HS-27A (cell line): ENCODE measurements at places on chromosomes 7 and 10.

DNA sequence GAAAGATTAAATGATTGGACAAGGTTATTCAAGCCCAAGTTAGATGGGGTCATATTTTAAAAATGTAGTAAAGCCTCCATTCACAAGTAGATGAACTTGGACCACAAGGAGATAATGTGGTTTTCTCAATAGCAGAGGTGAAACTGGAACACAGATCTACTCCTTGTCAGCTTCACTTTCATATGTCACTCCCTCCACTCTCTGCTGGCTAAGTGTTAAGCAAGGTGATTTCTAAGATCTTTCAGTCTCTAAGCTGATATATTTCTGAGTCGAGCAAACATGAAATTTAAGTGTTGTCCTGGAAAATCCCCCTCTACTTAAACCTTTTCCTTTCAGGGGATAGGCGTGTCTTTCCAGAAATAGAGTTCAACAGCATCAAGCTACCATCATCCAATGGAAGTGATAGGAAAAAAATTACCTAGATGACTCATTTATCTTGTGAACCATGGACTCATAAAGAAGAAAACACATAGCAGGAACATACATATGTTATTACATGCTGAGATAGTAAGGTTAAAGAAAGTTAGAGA is 275.0 kb downstream of the PTEN start:
- DNase-seq = no peak

GRCh38 chr10:91036807-91037411 is 116.0 kb upstream of the ANKRD1 start:
- DNase-seq = no peak

DNA sequence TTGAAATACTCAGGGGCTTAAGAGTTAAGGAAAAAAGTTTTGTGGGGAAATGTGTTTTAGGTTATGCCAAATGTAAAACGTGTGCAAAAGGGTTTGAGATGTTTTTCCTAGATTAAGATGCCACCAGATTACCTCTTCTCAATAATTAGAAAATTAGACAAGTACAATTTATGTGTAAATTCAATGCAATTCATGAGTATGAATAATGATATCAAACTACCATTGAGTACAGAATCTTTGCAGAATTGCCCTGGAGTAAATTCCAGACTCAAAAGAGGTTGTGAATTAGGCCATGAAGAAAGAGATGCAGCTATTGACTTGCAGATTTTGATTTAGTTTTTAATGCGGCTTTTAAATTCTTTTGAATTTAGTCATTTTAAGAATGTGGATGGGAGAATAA is 159.4 kb upstream of the INHBA start:
- DNase-seq = no peak

DNA sequence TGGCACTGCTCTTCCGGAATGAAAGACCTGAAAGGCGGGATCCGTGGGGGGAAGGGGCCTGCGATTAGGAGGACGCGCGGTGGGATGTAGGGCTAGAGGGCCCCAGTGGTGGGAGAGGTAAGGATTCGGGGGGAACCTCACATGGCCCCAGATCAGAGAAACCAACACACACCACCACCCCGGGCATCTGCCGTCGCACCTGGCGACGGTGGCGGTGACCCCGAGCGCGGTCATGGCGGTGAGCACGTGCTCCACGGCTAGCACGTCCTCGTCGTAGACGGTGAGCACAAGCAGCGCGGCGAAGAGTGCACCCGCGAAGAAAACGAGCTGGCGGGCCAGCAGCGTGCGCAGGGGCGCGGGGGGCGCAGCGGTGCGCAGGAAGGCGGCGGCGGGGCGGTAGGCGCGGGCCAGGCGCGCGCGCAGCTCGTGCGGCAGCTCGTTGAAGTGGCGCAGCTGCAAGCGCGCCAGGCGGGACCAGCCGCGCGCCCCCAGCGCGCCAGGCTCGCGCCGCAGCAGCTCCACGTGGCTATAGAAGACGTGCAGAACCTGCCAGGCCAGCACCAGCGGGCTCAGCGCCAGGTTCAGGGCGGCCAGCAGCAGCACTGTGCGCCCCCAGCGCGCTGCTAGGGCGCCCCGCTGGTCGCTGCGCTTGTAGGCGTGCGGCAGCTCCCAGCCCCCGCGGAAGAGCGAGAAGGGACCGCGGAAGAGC is 5.7 kb downstream of the ATG9B start:
- no peak for DNase-seq

GRCh38 chr10:114370966-114371365 is 33.3 kb downstream of the AFAP1L2 start:
- no peak for DNase-seq

GRCh38 chr10:90984898-90985297 is 64.0 kb upstream of the ANKRD1 start:
- DNase-seq = no peak

- no peak for DNase-seq
Measured at GRCh38 chr7:1242256-1242605, 9.6 kb downstream of the UNCX start.

DNA sequence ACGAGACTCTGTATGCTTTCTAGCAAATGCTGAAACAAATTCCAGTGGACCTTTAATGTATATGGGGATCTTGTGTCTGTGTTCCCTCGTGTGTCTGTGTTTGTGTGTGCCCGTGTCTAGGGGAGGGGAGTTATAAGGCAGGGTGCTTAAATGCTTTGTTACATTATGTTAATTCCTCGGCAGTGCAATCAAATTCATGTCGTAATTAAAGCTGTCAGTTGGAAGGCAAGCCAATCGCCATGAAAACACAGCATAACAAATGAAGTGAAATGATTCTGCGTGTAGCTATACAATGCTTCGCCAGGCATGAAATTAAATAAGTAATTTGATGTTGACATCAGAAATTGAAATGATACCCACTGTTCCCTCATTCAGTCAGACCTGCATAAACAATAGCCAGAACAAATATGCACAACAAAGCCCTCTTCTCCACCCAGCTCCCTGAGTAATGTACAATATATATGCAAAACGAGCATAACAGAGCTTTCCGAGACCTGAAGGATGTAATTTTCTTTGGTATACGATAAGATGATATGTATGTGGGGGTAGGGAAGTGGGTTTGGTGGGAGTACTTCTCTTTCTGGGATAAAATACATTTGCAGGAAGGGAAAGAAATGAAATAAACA is 534.1 kb downstream of the AUTS2 start:
- no peak for DNase-seq

DNA sequence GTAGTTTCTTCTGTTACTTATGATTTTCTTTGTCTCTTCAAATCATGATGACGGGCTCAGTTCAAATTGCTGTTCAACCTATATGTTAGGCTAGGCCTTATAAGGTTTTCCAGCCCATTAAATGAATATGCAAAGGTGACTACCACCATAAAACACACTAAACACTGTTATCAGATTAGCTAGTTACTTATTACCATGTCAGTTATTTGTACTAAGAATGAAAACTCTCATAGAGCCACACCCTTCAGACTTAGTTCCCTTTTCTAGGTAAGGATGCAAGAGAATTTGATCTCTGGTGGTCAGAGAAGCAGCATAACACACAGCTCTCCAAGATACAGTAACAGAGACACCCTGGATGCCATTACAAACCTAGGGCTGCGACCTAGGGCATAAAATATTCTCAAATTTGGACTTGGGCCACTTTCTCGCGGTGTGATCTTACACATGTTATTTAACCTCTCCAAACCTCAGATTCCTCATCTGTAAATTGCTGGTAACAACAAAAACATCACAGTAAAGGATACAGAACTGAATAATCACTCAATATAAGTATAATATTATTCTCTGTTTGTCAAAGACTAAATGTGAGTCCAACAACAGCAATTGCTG is 35.6 kb downstream of the ANKMY2 start:
- no peak for DNase-seq

- peak; percentile 72 for DNase-seq
Measured at GRCh38 chr7:23105644-23106056, at the start of gene KLHL7. Gene KLHL7 (plus strand): TSS chr7:23105785. CDS start chr7:23106027, 242 bp downstream.

DNA sequence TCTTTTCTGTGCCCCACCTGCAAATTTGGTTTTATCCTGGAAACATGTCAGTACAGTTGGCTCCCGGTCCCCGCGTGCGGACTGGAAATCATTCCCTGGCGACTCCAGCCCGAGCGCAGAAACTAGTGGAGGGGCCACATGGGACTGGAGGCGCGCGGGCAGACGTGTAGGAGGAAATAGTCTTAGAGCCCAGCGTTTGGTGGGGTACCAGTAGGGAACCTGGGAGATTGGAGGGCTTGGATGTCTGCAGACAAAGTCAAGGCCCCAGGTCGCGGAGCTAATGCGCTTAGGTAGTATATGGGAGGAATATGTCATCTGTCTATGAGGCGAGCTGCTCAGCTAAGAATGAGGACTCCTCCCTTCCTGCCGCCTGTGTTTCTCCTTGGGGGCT is 1.3 kb downstream of the GALNT17 start:
- DNase-seq = no peak

- peak; percentile 46 for DNase-seq
Measured at GRCh38 chr10:74223755-74224529, 72.9 kb downstream of the ADK start.

DNA sequence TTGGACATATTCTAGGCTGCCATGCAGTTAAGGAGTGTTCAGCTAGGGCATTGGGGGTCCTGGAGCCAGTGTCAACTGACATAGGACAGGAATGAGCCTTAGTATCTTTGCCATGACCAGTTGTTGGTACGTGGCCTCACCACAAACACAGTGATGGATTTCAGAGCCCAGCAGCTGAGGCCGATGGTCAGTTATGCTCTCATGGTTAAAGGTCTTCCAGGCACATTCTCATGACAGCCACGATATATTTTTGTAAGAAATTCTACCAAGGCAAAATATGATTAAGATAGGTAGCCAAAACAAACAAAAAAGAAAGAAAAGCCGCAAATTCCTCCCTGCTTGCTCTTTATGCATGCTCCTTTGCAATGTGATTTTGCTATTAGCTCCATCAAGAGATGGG is 47.8 kb downstream of the CDHR3 start:
- DNase-seq = no peak

- no peak for DNase-seq
Measured at GRCh38 chr10:130232166-130233034, 96.2 kb downstream of the GLRX3 start.

DNA sequence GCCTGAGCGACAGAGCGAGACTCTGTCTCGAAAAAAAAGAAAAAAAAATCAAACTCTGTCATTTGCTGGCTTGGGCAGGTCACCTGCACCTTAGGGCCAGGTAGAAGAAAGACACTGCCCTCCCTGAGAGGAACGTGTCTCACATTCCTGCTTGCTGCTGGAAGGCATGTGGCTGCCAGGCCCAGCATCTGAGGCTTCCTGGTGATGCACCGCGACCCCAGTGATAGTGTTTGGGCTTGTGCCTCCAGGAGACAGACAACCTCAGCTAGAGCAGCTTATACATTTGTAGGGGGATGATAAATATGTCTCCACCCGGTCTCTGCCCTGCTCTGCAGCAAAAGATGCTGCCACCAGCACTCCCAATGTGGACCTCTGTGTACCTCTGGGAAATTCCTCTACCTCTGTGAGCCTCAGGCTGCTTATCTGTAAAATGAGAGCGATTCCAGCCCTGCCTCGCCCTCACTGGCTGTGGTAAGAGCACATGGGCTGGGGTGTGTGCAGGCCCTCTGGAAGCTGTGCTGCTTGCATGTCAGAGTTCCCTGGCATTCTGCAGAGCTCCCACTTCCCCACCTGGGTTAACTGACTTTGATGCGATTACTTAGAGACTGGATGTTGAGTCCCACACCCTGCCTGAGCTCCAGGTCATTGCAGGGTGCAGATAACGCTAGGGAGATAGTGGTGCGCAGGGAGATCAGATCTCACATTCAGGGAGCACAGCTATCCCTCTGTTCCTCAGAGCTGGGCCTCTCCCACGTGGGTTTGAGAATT is 19.9 kb downstream of the SLC29A3 start:
- no peak for DNase-seq

GRCh38 chr7:22612776-22613175 is 112.8 kb upstream of the STEAP1B start:
- DNase-seq = no peak

- no peak for DNase-seq
Measured at GRCh38 chr10:88820748-88821401, 18.3 kb downstream of the LIPM start.

- no peak for DNase-seq
Measured at GRCh38 chr7:14258441-14258840, 269.0 kb upstream of the ETV1 start.

- no peak for DNase-seq
Measured at GRCh38 chr10:100349087-100349486, 2.1 kb downstream of the SCD start.

GRCh38 chr10:32956365-32957197 is 1.4 kb downstream of the ITGB1 start:
- DNase-seq = no peak

DNA sequence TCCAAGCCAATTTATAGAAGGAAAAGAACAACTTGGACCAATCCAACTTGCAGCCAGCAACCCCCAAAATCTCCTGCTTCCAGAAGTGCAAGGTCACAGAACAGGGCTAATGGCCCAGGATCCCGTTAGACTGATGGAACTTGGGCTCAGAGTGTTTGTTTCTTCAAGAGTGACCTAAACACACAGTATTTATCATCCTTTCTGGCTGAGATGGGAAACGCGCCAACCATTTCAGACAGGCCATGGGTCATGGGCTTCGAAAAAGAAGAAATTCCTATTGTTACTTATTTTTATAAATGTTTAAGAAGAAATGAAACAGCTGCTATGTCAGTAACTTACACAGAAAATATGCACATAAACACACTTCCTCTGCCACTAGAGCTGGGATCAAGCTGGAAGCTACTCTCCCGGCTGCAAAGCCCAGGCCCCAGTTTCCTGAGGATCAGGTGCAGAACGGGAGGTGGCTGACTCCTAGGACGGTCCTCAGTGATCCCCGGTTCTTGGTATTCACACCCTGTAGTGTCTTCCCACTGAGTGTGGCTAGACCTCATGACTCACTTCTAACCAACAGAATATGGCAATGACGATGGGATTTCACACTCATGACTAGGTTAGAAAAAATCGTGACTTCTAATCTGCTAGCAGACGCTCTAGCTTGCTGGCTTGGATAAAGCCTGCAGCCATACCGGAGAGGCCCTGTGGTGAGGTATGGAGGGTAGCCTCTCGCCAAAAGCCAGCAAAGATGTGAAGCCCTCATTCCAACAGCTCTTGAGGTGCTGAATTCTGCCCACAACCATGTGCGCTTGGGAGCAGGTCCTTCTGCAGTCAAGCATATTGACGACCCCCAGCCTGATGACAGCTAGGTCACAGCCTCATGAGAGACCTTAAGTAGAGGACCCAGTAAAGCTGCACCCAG is 60.2 kb downstream of the CHST15 start:
- DNase-seq = no peak

GRCh38 chr7:36010656-36011587 is 142.1 kb upstream of the EEPD1 start:
- no peak for DNase-seq

GRCh38 chr10:115033898-115034297 is 59.3 kb upstream of the ATRNL1 start:
- no peak for DNase-seq

GRCh38 chr10:108422286-108422685 is 1257.8 kb upstream of the SORCS1 start:
- DNase-seq = no peak

DNA sequence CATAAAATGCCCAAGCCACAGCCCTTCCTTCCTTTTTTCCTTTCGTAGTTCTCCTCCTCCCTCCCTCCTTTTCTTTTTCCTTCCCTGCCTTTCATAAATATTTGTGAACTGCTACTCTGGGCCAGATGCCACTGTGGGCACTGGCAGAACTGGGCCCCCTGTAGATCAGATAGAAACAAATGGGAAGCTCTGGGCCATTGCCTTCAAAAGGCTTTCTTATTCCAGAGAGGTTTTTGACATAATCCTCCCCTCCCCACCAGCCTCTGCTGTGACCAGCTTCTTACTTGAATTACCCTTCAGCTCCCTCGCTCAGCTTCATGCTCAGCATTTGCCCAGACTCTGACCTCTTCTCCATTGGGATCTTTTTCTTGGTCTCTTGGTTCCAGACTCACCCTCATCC is 886.8 kb downstream of the LRMDA start:
- DNase-seq = no peak
